ENCODE measurements at places on chromosomes 13 and 19.

DNA sequence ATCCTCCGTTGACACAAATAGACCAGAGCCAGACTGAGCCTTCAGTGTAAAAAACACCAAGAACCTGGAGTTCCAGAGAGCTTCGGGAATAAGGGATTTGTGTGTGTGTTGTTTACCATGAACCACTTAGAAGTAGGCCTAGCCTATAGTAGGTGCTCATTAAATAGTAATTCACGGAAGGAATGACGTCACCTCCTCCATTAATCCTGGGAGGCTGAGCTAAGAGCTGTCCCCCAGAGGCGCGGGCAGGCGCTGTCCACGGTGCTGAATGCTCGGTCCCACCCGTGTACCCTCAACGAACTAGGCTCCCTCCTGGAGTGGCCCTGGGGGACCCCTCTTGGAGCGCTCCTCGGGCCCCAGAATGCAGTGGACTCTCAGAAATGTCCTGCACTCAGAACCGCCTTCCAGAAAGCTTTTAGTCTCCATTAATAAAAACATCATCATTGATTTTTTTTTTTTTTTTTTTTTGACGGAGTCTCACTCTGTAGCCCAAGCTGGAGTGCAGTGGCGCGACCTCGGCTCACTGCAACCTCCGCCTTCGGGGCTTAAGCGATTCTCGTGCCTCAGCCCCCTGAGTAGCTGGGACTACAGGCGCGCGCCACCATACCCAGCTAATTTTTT is 6.5 kb downstream of the UNC13A start:
- no peak for DNase-seq

- no peak for DNase-seq
These were observed 32.2 kb downstream of the MRPL57 start for GRCh38 chr13:21208652-21209154.

DNA sequence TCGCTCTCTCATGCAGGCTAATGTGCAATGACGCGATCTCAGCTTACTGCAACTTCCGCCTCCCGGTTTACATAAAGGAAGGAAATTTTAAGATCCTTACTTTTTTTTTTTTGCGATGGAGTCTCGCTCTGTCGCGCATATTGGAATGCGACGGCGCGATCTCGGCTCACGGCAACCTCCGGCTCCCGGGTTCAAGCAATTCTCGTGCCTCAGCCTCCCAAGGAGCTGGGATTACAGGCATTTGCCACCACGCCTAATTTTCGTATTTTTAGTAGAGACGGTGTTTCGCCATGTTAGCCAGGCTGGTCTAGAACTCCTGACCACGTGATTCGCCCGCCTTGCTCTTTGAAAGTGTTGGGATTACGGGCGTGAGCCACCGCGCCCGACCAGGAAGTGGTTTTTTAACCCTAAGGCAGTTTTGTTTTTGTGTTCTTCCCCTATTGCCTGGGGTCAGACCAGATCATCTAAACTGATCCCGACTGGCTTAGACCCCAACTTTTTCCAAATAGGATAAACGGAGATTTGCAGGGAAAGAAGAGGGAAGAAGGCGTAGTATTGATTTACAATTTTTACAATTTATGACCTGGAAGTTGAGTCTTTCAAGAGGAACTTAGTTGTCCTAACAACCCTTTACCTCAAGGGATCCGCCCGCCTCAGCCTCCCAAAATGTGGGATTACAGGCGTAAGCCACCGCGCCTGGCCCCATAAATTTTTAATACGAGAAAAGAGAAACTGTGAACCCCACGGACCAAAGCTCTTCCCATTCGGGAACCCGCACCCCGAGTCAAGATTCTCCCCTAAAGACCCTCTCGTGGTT is 142.0 kb downstream of the ZNF737 start:
- DNase-seq = no peak

DNA sequence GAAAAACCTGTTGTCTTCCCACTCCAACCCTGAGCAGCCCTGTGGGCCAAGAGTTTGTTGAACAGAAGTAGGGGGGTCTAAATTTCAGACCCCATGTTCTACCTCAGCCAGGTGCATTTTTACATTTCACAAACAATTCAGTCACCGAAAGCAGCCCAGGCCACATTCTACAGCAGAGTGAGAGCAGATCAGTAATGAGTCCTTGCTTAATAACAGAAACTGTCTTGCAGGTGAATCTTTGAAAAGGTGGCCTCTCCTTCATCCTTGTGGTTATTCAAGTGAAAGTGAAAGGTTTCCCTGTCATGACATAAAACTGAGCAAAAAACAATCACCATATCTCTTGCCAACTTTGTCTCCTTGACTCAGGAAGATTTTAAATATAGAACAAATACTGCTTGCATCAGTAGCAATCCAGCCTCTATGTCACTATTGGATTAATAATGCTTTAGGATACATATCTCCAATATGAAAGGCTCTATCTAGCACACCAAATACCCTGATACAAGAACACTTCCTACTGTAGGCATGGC is 670.2 kb downstream of the DIAPH3 start:
- DNase-seq = no peak

Measured in NCI-H2081 treated with DMSO at 0.1 percent for 48 hours (cell line).